Muscle of back (tissue), 13 donors: ENCODE measurements at places on chromosomes 1 and 21. TPM values are rescaled to one million over a fixed set of nuclear protein-coding genes. Genes with fewer than 3 reads are reported as not detected.

DNA sequence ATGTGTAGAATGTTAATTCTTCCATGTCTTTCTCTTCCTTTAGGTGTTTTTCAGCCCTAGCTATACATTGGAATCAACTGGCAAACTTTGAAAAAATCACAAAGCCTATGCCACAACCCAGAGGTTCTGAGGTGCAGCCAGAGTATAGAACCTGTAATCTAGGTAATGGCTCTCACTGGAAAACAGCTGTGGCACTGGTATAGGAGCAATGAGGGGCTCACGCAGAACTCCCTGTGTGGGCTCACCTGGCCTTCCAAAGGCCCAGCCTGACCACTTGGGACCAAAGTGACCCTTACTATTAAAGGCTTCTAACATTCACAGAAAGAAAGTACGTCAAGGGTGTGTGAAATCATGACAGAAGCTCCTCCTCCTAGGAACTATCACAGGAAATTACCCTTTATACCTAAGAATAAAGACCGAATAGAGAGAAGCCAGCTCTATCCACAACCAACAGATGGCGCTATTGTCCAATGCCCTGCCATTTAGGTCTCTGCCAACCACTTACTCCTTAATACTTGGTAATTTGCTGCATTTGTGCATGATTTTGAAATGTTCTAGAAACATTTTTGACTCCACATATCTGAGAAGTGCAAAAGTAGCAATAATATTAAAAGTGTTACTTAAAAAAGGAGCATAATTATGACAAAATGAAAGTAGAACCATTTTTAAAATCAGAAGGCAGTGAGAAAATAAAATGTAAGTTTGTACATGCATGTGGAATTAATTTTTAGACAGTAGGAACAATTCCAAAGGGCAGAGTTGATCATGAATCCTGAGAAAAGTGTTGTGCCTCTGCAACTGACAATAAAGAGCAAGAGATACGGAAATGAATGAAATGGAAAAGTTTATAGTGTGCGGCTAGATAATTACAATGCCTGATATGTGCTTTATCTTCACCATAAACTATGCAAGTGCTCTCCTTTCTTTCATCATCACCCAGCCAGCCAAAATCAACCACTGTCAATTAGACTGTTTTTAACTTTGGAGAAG lies 93.1 kb upstream of the HAO2 start:
- peak; percentile 41 for DNase-seq

DNA sequence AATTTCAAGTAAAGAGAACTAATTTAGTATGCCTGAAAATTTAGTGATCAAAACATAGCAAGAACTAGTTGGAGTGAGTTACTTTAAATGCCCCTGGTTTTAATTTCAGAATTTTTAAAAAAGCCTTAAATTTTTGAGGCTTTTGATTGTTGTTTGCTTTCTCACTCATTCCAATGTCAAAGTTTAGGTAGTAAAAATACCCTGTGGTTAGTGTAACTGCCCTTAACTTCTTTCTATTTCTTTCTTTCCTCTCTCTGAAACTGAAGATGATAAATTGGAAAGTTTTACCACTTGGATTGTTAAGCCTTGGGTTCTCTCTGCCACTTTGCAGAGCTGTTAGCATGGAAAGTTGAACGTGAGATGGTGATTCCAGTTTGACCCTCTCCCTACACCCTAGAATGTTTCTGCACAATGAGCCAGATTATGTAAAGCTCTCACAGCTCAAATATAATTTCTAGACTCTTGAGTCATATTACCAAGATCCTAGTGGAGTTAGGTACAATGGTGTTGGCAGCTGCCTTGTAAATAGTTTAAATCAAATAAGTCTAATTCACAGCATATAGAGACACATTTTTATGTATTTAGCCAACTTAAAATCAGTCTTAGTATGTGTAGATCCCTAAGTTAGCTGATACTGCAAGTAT lies 192.4 kb upstream of the SGIP1 start:
- DNase-seq, result no peak

GRCh38 chr21:15614766-15615165 lies 115.0 kb upstream of the USP25 start:
- no peak for DNase-seq

DNA sequence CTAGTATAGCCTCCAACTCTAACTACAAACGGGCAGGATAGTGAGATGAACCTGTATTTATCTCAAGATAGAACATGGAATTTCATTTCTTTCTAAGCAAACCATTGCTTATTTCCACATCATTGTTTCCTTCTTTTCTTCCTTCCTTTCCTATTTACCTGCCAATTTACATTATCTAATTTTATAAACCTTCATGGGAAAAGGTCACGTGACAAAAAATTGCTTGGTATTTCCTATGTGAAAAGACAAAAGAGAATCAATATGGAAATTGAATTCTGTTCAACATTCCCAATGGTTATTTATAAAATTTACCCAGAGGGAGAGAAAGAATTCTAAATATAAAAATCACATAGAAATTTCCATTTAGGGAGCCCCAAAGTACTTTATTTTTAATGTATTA lies 22.4 kb upstream of the RBM15 start:
- no peak for DNase-seq

Gene HEYL
- polyA plus RNA-seq, result 57.2 TPM

Gene MAB21L3
- not detected for polyA plus RNA-seq

Gene PLPPR5
- 1.4 TPM for polyA plus RNA-seq

Gene FMO1
- polyA plus RNA-seq, result 12.7 TPM

Gene EXTL1
- 4.8 TPM for polyA plus RNA-seq

Gene LCE2C
- polyA plus RNA-seq, result not detected

Gene SIM2
- polyA plus RNA-seq, result 2.6 TPM
